ENCODE measurements at places on chromosomes 3 and 15. TPM values are rescaled to one million over a fixed set of nuclear protein-coding genes. Genes with fewer than 3 reads are reported as not detected.
A peak's percentile ranks its signal among the peaks of the same experiment; 100 is the strongest.

Gene CLSTN2
- total RNA-seq: 0.38 TPM

DNA sequence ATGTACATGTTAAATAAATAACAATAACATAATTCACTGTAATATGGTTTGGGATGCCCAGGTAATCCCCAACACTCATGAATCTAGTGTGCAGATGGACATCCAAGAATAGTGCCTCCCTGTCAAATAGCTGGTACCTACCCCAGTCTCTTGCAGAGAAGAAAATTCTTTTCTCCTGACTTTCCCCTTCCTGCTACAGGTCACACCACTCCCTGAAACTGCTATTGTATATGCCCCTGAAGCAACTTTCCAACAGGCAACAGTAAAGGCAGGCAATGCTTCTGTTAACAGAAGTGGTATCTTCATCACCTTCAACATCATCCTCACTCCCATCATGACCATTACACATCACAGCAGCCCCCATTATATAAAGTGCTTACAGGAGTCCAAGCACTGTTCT lies 431.6 kb downstream of the MAGI1 start:
- H3K36me3 ChIP-seq: no peaks in the 10 kb centered on the region
- H3K27ac ChIP-seq: no peak overlapping the region
- no peaks in the 10 kb centered on the region for H3K4me1 ChIP-seq
- no peaks in the 10 kb centered on the region for H3K27me3 ChIP-seq
- DNase-seq: no peak

GRCh38 chr15:75573648-75574384 lies 5.3 kb downstream of the PTPN9 start:
- peaks cover 4% of the 10 kb centered on the region for H3K4me1 ChIP-seq
- no peak overlapping the region for H3K4me3 ChIP-seq
- peak; percentile 47 for DNase-seq
- peaks cover 18% of the 10 kb centered on the region for H3K36me3 ChIP-seq
- H3K27me3 ChIP-seq: no peaks in the 10 kb centered on the region

- H3K4me3 ChIP-seq: no peak overlapping the region
- no peaks in the 10 kb centered on the region for H3K27me3 ChIP-seq
Measured at GRCh38 chr3:32619395-32619794, 48.7 kb upstream of the DYNC1LI1 start.

- no peaks in the 10 kb centered on the region for H3K36me3 ChIP-seq
- no peak for DNase-seq
- H3K4me3 ChIP-seq: no peak overlapping the region
- no peak overlapping the region for H3K27ac ChIP-seq
Measured at GRCh38 chr3:72322264-72322976, 525.8 kb downstream of the SHQ1 start.

- DNase-seq: peak; percentile 78
- H3K27me3 ChIP-seq: peaks cover 26% of the 10 kb centered on the region
- H3K4me3 ChIP-seq: peak overlapping the region; percentile 75
Measured at GRCh38 chr3:65548848-65549625, 489.7 kb downstream of the MAGI1 start.

- peaks cover 11% of the 10 kb centered on the region for H3K36me3 ChIP-seq
- H3K4me3 ChIP-seq: no peak overlapping the region
- H3K4me1 ChIP-seq: peaks cover 12% of the 10 kb centered on the region
- no peak for DNase-seq
- no peaks in the 10 kb centered on the region for H3K27me3 ChIP-seq
Measured at GRCh38 chr3:52447512-52448355, 2.8 kb upstream of the SEMA3G start.

Measured in endodermal cell (in vitro differentiated cells).